ENCODE measurements at places on chromosomes 16 and 17.

GRCh38 chr17:21250854-21251253 is 2.4 kb downstream of the NATD1 start:
- DNase-seq, result no peak

GRCh38 chr17:79365351-79365750 is 245.5 kb downstream of the RBFOX3 start:
- DNase-seq, result no peak

DNA sequence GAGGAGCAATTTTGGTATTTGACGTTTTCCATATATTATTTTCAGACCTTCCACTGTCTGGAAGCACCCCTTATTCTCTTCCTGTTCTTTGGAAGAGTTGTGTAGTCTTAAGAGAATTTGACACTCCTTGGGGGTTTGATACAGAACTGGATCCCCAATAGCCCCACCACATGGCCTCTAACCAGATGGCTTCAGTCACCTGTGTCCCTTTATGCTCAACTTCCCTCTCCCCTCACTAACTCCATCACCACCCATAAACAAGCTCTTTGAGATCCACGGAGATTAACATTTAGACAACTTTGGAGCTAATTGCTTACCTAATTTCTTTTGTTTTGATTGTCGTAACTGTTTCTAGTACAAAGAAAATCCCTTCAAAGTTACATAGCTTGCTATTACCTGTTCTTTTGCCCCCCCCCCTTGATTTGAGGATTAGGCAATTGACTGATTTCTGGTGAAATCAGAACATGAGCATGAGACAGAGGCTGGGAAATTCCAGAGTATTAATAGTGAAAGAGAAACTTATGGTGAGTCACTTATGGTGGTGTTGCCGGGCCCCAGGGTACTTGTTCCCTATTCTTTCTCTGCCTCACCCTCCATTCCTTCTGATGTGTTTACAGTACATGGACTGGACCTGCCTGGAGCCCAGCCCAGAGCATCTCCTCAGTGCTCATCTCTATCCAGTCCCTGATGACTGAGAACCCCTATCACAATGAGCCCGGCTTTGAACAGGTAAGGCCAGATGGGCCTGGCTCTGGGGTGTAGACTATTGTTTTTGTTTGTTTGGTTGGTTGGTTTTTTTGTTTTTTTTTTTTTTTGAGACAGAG is 7.5 kb downstream of the UBE2Z start:
- DNase-seq, result no peak

DNA sequence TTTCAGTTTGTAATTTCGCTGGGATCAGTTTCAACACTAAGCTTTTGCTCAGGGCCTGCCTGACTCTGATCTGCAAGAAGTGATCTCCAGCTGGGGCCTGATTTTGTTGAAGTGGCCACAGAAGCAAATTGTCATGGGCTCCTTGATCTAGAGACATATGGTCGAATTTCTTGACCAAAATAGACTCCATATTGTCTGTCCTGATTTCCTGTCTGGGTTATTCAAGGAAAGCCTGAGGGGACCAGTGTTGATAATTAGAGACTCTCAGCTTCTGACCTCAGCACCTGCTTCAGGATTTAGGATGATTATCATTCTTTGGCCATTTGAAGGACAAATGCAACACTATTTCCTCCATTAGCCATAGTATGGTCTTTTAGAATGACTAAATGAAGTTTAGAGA is 48.9 kb upstream of the MSI2 start:
- DNase-seq, result no peak

DNA sequence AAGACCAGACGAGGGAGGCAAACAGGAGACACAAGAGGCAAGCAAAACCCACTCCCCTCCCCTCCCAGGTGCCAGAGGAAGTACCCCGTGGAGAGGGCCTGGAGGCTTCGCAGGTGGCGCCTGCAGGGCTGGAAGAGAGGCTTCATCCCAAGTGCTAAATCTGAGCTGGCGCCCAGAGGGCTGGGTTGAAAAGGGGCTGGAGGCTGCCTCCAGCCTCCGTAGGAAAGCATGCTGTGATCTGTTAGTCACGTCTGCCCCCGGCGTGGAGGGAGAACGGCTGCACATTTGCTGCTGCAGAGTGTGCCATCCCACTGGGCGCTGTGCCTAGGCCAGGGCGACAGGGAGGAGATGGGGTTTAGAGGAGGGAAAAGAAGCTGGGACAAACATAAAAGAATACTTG is 16.9 kb downstream of the RPH3AL start:
- no peak for DNase-seq

DNA sequence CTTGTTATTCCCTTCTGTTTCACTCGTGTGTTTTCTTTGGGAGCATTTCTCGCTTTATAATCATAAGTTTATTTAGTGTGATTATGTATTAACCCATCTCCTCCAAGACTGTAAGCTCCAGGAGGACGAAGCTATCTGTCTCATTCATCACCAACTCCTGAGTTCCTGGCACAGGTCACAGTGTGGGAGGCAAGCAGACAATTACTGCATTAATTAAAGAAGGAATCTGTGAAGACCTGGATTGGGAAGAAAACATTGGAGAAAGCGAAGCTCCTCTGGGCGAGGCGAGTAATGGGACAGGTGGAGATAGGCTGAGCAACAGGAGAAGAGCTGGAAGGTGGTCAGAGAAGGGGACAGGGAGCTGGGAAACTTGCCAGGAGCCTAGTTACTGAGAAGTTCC is 7.8 kb upstream of the CAMKK1 start:
- no peak for DNase-seq

- DNase-seq, result no peak
Observed at GRCh38 chr17:8710813-8711212, 33.8 kb downstream of the CCDC42 start.

DNA sequence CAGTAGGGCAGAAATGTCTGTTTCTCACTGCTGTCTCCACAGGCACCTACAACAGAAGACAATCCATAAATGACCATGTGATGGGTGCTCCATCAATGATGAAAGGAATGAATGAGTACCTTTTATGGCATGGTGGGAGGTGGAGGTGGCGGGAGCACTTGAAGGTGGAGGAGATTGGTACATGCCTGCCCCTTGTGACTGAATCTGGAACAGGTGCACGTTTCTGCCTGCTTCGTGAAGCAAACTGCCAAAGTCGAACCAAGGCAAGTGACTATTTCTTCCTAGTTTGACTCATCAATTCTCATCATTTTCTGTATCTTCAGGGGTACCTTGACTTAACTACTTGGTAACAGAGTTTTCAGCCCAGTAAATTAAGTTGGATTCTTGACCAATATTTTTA is 25.4 kb downstream of the CDRT15 start:
- no peak for DNase-seq

DNA sequence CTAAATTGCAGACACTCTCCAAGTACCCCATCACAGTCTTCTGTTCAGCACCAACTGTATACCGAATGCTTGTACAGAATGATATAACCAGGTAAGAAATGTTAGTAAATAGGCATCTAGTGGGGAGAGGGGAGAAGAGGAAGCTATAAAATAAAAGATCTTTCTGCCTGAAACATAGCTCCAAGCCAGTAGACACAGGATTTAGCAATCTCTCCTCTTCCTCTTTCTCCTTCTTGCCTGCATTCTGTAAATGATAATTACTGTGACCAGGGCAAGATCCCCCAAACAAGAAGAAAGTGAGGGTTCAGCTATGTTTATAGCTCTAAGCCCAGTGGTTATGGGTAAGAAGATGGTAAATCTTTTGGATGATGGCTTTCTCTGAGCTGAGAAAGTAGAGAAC is 17.9 kb downstream of the ACSM3 start:
- no peak for DNase-seq

GRCh38 chr16:3608069-3608468 is 3.3 kb downstream of the SLX4 start:
- no peak for DNase-seq

- DNase-seq, result no peak
Observed at GRCh38 chr17:68564415-68565111, 36.6 kb downstream of the FAM20A start.

DNA sequence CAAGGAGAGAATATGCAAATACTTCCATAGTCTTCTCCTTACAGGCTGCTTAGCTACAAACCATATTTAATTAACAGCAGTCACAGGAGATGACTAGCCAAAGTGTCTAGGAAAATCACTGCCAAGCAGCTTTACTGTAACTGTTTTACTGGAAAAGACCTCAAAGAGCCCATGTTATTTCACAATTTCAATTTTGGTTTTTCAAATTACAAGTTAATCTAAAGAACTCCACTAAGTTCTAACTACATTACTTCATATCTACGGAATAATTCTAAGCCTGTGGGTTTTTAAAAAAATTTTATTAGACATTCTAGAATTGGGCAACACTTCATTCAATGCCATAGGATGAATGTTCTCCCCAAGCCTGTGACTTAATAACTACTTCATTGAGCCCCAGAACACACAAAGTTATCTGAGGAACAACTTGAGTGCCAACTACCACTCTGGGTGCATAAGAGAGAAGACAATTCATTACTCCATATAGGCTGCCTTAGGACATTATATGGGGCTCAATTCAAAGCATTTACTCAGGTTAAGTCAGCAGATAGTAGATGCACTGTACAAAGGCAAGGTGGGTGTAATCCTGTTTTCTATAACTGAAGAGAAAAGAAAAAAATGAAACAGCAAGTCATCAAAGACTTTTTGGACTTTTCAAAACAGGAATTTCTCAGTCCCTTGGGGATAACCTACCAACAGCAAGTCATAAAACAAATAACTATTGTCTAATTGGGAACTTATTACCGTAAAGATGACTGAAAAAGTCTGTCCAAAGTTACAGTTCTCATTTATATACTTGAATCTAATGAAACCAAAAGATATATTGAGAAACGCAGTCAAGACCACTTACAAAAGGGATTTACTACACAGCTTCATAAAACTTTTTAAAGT is 33.0 kb downstream of the STAT3 start:
- DNase-seq, result no peak

- no peak for DNase-seq
Observed at GRCh38 chr16:8583732-8584131, 6.6 kb downstream of the TMEM114 start.

DNA sequence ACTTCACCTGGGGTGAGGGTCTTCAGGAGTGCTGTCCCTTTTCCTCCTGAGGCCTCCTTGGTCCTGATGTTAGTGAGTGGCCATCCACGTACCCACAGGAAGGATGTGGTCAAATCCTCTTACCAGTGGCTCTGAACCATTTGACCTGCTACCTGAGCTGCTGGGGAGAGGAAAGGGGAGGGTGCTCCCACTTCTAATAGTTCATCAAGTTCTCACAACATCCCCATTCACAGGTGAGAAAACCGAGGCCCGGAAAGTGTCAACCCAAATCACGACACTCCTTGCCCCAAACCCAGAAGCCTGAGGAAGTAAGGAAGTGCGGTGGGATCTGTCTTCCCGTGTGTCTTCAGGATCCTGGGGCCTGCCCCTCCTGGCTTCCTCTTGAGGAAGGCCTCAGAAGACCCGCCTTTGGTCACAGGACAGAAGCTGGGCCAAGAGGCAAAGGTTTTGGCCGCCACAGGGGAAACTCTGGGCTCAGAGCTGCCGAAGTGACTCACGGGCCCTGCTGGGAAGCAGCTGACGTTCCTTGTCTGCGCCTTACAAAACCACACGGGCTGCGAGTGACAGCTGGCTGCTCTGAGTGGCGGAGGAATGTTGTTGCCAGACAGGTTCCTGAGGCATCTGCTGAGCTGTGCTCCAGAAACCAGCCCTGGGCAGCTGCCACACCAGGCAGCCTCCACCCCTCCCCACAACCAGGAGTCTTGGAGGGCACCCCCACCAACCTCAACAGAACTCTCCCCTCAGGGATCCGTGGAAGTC is 13.9 kb upstream of the KIFC3 start:
- DNase-seq, result peak; percentile 91

- DNase-seq, result no peak
Observed at GRCh38 chr17:16033729-16034349, 34.2 kb downstream of the TTC19 start.

DNA sequence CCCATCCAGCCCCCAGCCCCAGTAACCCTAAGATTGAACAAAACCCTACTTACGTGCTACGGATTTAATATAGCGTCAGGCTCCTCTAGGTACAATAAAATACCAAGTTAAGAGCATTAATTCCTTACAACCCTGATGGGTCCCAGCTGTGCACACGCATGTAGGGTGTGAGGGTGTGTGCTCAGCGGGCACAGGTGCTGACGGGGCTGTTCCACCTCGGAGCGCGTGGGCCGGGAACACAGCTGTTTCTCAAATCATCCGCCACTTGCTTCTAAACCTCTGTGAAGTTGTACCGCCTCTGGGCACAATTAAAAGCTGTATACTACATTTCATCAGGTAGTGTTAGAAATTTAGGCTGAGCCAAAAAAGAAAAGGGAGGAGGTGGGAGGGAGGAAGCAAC is 478.6 kb downstream of the MAF start:
- no peak for DNase-seq

DNA sequence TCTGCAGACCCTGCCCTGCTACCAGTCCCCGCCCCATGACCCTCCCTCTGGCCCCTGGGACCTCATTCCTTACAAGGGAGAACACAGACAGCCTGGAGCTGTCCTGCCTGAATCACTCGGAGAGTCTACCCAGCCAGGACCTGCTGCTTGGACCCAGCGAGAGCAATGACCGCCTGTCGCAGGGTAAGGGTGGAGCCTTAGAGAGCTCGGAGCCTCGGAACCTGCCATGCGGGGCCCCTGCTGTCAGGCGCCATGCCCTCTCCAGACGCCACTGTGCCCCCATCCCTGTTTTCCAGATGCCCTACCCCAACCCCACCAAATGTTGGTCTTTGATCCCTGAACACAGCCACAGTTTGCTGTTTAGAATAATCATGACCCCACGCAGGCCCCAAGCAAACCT is 5.6 kb downstream of the SH2B1 start:
- DNase-seq, result no peak

GRCh38 chr16:65534121-65534528 is 412.3 kb upstream of the CDH11 start:
- DNase-seq, result no peak

DNA sequence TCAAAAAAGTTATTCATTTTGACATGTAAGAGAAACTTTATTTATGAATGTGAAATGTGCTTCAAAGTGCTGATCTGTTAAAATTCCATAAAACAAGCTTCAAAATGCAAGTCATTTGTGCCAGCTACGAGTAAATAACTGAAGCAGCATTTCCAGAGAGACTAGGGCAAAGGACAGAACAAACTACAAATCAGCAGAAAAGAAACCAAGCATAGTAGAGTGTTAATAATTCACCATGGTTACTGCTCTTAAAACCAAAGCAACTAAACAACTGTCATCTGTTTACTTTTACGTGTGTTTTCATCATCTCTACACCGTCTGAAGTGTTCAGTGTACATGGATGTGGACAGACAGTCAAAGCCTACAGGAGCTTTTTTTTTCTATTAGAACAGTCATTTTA is 1.6 kb upstream of the ASPA start:
- DNase-seq, result no peak

GRCh38 chr17:58756246-58757161 is 850 bp downstream of the PPM1E start:
- no peak for DNase-seq

GRCh38 chr16:49799172-49799571 is 56.7 kb downstream of the ZNF423 start:
- DNase-seq, result no peak

- DNase-seq, result no peak
Observed at GRCh38 chr17:82648742-82649331, 593 bp upstream of the WDR45B start.

- DNase-seq, result no peak
Observed at GRCh38 chr16:9950658-9951057, 231.6 kb downstream of the GRIN2A start.

GRCh38 chr16:19589106-19589505 is 33.6 kb downstream of the VPS35L start:
- no peak for DNase-seq
